ENCODE measurements at places on chromosomes 5 and 9.

- DNase-seq, result no peak
Measured at GRCh38 chr5:169637549-169638121, 560 bp downstream of the DOCK2 start.

DNA sequence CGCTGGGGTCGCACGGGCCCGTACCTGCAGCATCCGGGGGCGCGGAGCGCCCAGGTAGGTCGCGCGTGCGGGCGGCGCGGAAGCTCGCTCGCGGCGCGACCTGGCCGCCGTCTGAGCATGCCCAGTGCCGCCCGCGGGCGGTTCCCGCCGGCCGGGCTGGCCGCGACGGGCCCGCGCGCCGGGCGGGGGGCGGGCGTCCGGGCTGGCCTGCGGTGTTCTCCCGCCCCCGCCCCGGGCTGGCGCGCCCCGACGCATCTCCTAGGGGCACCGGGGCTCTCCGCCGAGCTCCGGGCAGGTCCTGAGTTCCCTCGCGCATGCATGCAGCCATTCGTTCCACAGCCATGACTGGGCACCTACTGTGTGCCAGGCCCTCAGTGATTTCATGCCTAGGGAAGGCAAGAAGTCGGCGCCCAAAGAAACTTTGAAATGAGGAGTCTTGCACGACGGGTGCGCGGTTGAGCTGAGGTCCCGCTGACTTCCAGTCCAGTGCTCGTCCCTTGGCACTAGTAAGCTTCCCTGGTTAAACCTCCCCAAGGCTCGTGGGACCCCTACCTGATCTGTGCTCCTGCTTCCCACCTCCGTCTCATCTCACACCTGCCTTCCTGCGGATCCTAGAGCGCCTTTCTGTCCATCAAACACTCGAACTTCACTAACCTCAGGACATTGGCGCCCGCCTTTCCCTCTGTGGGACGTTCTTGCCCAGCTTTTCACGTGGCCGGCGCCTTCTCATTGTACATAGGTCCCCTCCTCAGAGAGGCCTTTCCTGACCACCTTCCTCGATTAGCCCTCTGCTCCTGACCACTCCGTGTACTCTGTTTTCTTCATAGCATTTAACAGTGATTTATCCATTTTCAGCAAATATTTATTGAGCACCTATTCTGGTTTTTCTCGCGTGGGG is at the start of gene PTPN3:
PTPN3 (minus strand) TSS at position 113 of the 898 bp plus-strand sequence. CDS start 34,873 bp downstream, outside the sequence.
- no peak for DNase-seq

GRCh38 chr9:124697326-124698200 is 73.5 kb downstream of the NR6A1 start:
- no peak for DNase-seq

GRCh38 chr9:71857159-71857558 is 53.8 kb downstream of the ABHD17B start:
- no peak for DNase-seq

- no peak for DNase-seq
Measured at GRCh38 chr5:167406513-167406912, 884.9 kb upstream of the WWC1 start.

DNA sequence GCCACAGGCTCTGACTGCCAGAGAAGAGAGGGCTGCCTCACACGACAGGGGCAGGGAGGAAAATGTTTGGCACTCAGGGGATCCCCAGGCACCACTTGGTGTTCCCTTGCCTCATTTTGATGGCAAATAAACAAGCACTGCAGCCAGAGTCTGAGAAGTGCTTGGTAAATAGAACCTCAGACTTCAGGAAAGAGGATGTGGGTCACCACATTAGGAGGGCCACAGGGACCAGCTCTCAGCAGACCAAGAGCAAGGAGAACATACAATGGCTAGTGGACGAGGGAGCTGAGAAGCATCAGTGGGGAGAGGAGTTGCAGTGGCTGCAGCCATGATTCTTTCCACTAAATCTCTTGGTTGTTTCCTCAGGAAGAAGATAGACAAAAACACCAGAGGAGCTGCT is 413.9 kb downstream of the GADD45G start:
- DNase-seq, result no peak

GRCh38 chr5:66494437-66494836 is 101.8 kb upstream of the MAST4 start:
- DNase-seq, result no peak

GRCh38 chr5:61162832-61163567 is 732 bp upstream of the SMIM15 start:
- no peak for DNase-seq

GRCh38 chr9:18824095-18824666 is 208.8 kb downstream of the SAXO1 start:
- DNase-seq, result no peak

DNA sequence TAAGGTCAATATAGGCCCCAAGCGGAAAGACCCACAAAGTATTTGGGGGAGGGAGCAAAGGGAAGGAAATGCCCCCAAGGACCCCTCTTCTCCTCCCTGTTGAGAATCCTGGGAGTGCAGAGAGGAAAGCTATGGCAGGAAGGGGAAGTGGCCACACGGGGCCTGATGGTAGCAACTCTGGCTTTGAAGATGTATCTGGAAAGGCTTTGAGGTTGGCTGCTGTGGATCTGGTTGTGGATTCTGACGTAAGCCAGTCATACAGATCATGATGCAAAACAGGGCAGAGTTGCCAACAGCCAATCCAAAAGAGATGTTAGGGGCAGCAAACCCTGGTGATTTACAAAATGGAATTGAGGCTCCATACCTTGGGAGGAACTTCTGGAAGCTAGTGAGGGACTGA is 108.8 kb downstream of the PRKACG start:
- no peak for DNase-seq

GRCh38 chr5:67154556-67155206 is 41.9 kb downstream of the CD180 start:
- DNase-seq, result no peak

DNA sequence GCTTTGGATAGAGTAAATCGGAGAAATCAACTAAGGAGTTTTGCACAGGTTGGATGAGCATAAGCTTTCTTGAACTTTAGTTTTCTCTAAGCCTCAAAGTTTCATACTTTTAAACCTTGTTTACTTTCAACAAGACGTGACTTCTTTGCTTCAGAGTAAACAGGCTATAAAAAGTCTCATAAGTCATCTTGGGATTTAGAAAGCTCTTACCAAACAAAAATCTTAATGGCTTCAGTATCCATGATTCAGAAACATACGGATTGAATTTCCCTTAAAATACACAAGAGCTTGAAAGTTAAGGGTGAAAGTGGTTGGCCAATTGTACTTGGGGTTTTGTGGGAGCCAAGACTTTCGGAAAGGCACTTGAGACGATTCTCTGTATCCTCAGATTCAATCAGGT is 270.9 kb upstream of the ANKH start:
- DNase-seq, result no peak

DNA sequence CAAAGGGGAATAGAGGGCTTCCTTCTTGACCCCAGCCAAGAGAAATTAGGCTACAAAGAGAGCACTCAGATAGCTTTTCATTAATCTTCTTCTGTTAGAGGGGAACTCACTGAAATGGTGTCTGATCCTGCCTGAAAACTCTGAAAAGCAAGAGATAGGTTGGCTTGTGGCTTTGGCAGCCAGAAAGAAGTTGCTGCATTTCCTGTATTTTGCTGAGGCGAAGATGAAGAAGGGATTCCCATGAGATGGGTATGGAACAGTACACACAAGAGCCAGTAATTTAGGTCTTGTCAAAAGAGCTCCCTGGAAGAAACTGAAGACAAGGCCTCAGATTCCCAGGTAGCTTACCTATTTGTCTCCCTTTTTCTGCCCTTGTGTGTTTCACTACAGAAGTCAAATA is 120.9 kb upstream of the TARS1 start:
- no peak for DNase-seq

- DNase-seq, result no peak
Measured at GRCh38 chr9:75147638-75148037, 59.3 kb downstream of the OSTF1 start.

GRCh38 chr5:150731669-150732242 is 27.1 kb downstream of the DCTN4 start:
- DNase-seq, result no peak

DNA sequence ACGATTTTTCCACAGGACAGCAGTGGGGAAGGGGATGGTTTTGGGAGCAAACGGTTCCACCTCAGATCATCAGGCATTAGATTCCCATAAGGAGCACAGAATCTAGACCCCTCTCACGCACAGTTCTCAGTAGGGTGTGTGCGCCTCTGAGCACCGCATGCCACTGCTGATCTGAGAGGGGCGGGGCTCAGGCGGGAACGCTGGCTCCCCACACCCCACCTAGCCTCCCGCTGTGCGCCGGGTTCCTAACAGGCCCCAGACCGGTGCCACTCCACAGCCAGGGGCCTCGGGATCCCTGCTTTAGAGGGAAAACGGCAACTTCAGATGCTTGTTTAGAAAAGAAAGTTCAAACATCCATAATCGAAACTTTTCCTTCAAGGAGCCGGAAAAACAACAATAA is 20.4 kb downstream of the TERT start:
- no peak for DNase-seq

GRCh38 chr5:177303121-177303924 is at the start of the genes PRELID1 and RAB24:
PRELID1 (plus strand) TSS chr5:177303799; CDS start chr5:177303986, 187 bp downstream.
RAB24 (minus strand) TSS chr5:177303719; CDS start chr5:177303288, 431 bp downstream.
- DNase-seq, result peak; percentile 78

GRCh38 chr9:69649566-69650250 is 22.5 kb downstream of the APBA1 start:
- DNase-seq, result no peak

DNA sequence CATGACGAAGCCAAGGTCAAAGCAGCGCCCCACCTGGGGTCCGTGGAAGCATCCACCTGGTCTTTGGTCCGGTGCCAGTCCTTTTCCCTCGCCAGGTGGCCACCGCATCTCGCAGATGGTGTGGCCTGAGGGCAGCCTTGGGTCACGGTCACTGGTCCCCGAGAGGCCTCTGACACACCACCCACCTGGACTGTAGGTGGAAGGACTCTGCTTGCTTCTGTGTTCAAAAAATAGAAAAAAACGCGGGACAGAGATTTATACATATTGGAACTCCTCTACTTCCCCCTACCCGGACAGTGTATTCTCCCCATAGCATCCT is 466 bp upstream of the TTC39B start:
- no peak for DNase-seq

GRCh38 chr5:91283326-91283725 is 99.8 kb downstream of the ARRDC3 start:
- no peak for DNase-seq

GRCh38 chr9:76115982-76116646 is 225.6 kb downstream of the PCSK5 start:
- DNase-seq, result no peak

GRCh38 chr5:136006761-136007251 is 22.0 kb upstream of the TGFBI start:
- no peak for DNase-seq

DNA sequence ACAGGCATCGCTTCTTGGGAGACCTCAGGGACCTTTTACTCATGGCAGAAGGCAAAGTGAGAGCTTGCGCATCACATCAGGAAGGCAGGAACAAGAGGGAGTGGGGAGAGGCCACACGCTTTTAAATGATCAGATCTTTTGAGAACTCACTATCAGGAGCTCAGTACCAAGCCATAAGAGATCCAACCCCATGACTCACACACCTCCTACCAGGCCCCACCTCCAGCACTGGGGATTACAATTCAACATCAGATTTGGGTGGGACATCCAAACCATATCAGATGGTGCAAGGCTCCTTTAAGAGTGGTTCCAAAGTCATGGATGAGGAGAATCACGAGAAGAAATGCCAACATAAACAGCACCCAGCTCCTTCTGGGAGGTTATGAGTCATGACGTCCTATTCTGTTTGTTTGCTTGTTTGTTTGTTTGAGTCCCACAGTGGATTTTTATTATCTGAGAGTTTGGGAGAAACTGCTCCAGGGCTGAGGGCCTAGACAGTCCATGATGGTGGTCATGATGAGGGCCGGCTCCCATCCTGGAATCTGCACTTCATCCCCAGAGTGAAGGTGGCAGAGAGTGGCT is 453.5 kb downstream of the GADD45G start:
- DNase-seq, result no peak

DNA sequence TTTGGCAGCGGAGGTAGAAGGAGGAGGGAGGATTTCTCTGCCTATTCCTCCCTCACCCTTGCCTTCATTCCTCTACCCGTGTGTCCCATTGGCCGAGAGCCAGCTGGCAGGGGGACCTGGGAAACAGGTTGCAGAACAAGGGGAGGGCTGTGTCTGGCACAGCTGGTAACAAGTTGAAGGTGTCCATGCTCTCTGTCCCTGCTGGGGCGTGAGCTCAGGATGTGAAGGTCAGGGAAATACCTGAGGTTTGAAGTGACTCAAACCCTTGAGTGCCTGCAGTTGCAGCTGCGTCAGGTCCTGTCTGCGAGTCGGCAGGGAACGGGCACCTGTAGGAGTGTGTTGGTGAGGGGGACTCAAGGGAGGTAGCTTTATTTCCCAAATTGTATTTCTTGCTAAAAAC is 16.2 kb downstream of the MIGA2 start:
- DNase-seq, result no peak

DNA sequence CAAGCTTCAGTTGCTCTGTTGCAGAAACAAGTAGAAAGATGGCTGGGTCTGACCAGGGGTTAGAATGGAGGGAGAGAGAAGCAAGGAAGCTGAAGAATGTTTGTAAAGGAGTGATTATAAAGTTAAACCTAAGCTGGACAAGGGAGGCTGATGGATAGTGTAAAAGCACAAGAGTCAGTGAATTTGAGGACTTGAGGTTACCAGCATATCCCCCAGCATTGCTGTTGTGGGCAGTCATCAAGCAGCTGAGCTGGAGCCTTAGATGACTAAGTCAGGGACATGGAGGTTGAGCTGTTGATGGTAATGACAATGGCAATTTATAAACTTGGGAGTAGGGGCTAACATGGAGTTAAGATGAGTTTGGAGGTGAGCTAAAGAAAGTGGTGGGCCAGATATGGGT is 131.5 kb downstream of the ERCC6L2 start:
- DNase-seq, result no peak

All from GOT3 (cell line).